Stimulated activated CD4-positive, alpha-beta T cell treated with anti-CD3 and anti-CD28 coated beads, TNF-alpha, amount 100 ng/mL, for 4 hours (primary cell): ENCODE measurements at places on chromosomes 4 and X.

- DNase-seq, result no peak
These were observed 50.4 kb downstream of the CCDC160 start for GRCh38 chrX:134287346-134287745.

DNA sequence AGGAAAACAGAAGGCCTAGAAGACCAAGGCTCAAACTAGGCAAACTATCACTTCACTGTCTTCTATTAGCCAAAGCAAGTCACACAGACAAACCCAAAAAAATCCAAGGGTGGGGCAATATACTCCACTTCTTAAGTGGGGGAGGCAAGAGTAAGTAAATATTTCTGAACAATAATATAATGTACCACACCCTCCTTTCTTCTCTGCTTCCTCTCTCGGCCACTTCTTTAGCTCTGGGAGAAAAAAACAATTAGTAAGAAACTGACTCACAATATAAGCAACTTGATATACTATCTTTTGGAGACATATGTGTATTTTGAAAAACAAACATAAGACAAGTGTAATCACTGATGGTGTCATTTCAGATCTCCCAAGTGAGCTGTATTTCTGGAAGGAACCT, 14.8 kb downstream of the DCAF8L1 start:
- DNase-seq, result no peak

DNA sequence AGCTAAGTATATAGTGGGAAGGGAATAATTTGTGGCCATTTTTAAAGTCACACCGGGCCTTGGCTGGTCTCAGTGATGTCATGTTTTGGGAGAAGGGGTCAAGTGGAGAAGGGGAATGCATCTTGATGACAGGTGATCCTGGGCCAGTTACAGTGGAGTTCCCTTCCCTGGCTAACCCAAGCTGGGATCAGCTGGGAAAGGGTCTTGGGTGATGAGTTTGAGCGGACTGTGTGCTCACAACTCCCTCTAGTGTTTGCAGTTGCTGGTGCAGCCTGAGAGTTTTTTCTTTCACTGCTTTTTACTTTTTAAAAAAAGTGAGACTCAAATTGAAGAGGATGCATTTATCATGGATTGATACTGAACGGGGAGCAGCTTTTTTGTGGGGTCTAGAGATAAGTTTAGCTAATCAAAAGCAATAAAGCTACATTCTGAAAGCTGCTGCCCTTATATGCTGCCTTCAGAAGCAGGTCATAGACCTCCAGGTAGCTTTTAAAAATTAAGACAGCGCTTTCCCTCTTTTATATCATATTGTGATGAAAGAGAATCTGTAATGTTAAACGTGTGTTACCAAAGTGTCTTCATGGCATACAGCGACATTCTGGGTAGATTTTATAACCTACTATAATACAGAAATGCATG, 164.7 kb downstream of the DCLK2 start:
- DNase-seq, result no peak

GRCh38 chr4:48051078-48051477, 34.5 kb downstream of the NIPAL1 start:
- no peak for DNase-seq

DNA sequence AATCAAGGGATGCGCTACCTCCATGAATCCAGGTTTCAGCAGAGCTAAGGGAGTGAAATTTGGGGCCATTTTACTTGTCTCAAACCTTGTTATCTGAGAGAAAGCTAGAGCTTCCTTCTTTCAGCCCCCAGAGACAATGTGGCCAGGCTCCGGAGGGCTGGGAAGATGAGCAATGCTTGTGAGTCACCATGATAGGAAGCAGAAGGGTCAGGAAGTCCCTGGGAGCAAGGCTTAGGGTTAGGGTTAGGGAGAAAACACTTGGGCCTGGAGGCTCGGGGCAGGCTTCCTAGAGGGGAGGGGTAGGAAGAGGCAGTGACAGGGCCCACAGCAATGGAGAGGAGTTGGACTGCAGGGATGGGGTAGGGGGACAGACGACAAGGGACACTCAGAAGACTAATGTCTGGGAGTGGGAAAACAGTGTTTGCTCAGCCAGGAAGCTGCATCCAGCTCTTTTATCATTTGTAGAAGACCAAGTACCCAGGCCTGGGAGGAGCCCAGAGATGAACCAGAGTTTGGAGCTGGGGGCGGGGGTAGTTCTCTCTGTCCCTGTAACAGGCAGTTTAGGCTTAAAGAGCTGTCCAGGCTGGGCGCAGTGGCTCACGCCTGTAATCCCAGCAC, 16.4 kb upstream of the PORCN start:
- no peak for DNase-seq

DNA sequence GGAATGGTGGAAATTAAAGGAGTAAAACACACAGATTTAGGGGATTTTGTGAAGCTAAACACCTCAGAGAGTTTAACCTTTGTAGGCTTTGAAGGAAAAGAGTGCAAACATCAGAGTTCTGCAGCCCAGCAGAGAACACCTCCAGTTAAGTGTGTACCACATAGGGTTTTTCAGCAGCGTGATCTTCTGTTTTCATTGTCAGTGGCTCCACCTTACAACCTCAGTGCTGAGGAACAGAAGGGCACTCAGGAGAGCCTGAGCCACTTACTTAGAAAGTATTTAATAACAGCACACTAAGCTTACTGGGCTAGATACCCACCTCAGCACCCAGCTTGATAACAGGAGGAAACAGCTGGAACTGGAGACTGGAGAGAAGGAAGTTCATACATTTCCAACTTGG, 2.0 kb upstream of the FBXW7 start:
- no peak for DNase-seq

- no peak for DNase-seq
These were observed 4.7 kb upstream of the SRPK3 start for GRCh38 chrX:153776120-153776599.

- DNase-seq, result no peak
These were observed 31.5 kb upstream of the DIPK2B start for GRCh38 chrX:45232139-45232538.

DNA sequence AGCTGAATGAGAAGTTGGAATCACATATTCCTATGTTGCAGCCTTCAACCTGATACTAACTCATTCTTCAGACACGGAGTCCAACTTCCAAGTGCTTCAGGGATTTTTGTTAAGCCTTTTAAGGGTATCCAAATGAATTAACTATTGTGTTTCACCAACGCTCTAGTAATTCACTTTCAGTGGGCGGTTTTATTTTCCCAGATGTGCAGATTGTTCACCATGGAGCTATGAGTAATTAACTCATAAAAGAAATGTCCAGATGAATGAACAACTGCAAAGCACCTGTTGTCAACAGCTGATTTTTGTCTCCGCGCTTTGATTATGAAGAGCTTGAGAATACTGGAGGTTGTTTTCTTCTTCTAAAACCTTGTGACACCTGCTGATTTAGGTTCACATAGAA, 187.6 kb downstream of the CBR4 start:
- DNase-seq, result no peak

- no peak for DNase-seq
These were observed 14.5 kb downstream of the L1CAM start for GRCh38 chrX:153871451-153871850.

GRCh38 chr4:84070289-84070688, 428.8 kb downstream of the NKX6-1 start:
- DNase-seq, result no peak

DNA sequence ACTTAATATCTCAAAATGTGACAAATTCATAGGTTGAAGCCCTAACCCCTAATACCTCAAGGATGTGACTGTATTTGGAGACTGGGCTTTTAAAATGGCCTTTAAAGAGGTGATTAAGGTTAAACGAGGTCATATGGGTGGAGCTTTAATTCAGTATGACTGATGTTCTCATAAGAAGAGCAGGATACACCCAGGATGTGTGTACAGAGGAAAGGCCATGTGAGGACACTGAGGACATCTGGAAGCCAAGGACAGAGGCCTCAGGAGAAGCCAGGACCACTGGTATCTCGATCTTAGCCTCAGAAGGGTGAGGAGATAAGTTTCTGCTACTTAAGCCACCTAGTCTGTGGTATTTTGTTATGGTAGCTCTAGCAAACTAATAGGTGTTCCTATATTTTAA, 49.0 kb upstream of the SHISA3 start:
- DNase-seq, result no peak

- DNase-seq, result no peak
These were observed 168.6 kb downstream of the NSUN7 start for GRCh38 chr4:40918330-40918729.

- DNase-seq, result no peak
These were observed 64.4 kb upstream of the IBSP start for GRCh38 chr4:87734936-87735335.

DNA sequence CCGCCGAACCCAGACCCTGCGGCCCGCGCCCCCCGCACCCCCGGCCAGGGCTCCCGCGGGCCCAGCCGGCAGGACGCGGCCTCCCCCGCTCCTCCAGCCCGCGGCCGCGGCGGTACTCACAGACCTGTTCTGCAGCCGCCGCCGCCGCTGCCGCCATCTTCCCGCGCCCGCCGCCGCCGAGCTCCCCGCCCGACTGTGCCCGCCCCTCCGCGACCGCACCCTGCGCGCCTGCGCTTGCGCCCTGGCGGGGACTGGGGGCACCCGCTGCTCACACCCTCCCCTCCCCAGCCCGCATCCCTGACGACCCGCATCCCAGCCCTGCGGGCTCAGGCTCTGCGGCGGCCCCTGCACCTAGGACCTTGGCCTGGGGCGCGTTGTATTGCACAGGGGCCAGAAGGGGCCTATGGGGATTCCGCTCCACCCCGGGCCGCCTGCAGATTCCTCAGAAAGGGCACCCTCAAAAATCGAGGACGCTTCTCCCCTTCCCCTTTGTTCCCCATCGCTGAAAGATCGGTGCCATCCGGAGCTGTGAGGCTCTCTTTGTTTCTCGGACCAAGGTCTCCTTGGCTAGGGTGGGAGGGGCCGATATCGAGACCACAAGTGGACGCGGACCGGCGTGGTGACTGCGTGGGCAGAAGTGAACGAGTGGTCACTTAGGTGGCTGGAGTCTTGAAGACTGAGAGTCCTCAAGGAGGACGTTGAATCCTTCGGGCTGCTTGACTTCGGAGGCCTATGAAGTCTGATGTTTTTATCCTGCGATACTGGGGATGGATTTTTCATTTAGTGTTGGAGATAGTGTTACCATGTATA, at the start of gene SGCB:
Gene SGCB, minus strand, starts transcription at position 197 of the 810 bp plus-strand sequence. Its CDS starts 40 bp downstream, at position 157.
- DNase-seq, result peak; percentile 51

- DNase-seq, result no peak
These were observed 2.9 kb downstream of the ARAF start for GRCh38 chrX:47563801-47564315.

- no peak for DNase-seq
These were observed 85.4 kb downstream of the RPS3A start for GRCh38 chr4:151184523-151185458.

GRCh38 chr4:1717129-1718094, 3.7 kb downstream of the TMEM129 start:
- DNase-seq, result no peak

DNA sequence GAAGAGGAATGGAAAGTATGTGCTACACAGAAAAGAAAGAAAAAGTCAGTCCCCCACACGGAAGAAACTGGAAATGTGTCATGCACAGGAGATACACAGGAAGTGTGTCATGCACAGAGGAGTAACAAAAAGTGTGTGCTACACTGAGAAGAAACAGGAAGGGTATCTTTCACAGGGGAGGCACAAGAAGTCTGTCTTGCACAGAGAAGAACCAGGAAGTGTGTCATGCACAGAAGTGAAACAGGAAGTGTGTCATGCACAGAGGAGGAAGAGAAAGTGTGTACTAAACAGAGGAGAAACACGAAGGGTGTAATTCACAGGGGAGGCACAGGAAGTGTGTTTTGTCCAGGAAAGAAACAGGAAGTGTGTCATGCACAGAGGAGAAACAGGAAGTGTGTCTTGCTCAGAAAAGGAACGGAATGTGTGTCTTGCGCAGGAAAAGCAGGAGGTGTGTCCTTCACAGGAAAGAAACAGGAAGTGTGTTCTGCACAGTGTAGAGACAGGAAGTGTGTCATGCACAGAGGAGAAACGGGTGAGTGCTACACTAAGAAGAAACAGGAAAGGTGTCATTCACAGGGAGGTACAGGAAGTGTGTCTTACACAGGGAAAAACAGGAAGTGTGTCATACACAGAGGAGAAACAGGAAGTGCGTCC, 527.2 kb upstream of the PRKX start:
- no peak for DNase-seq

- DNase-seq, result no peak
These were observed 217.2 kb downstream of the SPRY1 start for GRCh38 chr4:123613586-123614344.

GRCh38 chr4:5874811-5875449, 18.0 kb downstream of the CRMP1 start:
- DNase-seq, result no peak

GRCh38 chrX:119325456-119325855, 73.7 kb upstream of the SLC25A43 start:
- DNase-seq, result no peak

DNA sequence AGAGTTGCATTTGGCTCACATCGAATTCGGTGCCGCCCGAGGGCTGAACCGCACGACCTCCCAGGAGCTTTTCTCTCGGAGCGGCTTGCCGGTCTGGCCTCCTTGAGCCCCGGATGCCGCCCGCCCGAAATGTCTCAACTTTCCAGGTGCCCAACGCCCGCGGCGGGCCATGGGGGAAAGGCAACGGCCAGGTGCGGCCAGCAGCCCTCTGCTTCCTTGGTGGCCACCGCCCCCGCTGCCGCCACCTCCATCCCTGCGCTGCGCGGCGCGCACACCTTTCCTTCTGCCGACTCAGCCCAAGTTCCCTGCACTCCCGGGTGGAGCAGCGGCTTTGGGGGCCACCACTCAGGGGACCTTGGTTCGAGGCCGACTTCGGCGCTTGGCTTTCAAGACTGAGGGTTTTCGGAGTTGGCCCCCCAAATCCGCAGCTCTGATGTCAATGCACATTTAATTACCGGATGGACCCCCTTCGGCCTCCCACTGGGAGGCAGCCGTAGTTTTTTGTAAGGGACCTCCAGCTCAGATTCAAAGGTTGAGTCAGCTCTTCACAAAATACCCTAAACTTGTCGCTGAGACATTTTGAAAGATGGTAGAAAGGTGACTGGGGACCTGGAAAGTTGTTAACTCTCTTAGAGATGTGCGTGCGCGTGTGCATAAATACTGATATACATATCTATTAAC, 1.1 kb downstream of the AFF2 start:
- no peak for DNase-seq

GRCh38 chr4:57504139-57504538, 394.0 kb upstream of the IGFBP7 start:
- DNase-seq, result no peak

GRCh38 chr4:180164799-180165198, 2078.4 kb upstream of the TENM3 start:
- DNase-seq, result no peak
